ENCODE measurements at places on chromosomes 7 and 10. TPM values are rescaled to one million over a fixed set of nuclear protein-coding genes. Genes with fewer than 3 reads are reported as not detected.

- DNase-seq, result no peak
These were observed 170.8 kb downstream of the PDE1C start for GRCh38 chr7:31899356-31899927.

- no peak for DNase-seq
These were observed 39.5 kb downstream of the TACR2 start for GRCh38 chr10:69377191-69377590.

The STK31 gene
- 0.57 TPM for total RNA-seq

The CALCR gene
- total RNA-seq, result not detected

DNA sequence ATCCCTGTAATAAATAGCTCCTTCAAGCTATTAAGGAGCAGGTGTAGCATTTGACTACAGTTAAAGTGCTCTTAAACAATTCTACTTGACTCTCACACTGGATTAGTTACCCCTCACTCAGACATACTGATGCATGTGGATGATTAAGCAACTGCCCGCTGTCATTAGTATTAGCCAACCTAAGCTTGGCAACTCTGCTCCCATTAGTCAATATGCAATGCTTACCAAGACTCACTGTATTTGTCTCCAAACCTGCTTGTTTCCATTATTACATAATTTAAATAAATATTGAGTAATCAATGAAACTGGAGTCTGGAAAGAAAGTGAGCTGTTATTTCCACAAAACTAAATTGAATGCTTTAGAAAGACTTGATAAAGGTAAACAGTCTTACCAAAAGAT lies 144.0 kb upstream of the ASAH2 start:
- no peak for DNase-seq

- DNase-seq, result no peak
These were observed 83.1 kb upstream of the EGR2 start for GRCh38 chr10:62899311-62899710.

DNA sequence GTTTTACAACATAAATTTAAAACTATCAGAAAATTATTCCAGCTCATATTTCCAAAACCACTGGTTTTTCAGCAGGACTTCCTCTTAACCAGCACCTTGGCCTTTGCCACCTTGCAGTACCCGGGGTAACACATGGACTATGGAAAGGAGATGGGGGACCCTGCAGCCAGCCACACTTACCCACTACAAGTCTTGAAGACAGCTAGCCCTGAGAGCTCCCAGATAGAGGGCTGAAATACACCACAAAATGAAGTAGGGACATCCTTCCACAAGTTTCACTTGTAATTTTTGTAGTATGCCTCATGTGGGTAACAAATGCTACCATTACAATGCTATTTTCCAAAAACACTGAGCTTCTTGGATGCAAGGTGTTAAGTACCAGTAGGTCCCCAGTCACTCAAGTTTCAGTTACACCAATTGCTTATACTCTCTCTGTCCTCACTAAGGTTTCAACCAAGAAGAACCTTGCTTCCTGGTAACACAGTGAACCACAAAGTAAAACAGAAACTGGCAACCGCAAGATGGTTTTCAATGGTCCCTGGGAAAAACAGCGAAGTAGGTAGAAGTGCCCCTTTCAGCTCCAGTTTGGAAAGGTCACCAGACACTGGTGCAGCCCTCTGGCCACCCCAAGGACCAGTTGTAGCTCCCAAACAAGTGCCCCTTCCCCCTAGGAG lies 110.9 kb downstream of the SGMS1 start:
- no peak for DNase-seq

The OPTN gene
- total RNA-seq, result 23.3 TPM

GRCh38 chr10:86827639-86828038 lies 71.2 kb downstream of the BMPR1A start:
- DNase-seq, result no peak

The HOXA10 gene
- total RNA-seq, result not detected

- DNase-seq, result no peak
These were observed 189.2 kb downstream of the FAM107B start for GRCh38 chr10:14585287-14586193.

GRCh38 chr10:10872764-10873163 lies 144.9 kb upstream of the CELF2 start:
- no peak for DNase-seq

- no peak for DNase-seq
These were observed 16.8 kb downstream of the GPAM start for GRCh38 chr10:112166800-112167199.

- no peak for DNase-seq
These were observed 490.7 kb downstream of the RPS24 start for GRCh38 chr10:78524342-78524741.

GRCh38 chr7:158613481-158613880 lies 25.9 kb upstream of the PTPRN2 start:
- no peak for DNase-seq

- no peak for DNase-seq
These were observed 49.9 kb downstream of the ZNF365 start for GRCh38 chr10:62424026-62424425.

DNA sequence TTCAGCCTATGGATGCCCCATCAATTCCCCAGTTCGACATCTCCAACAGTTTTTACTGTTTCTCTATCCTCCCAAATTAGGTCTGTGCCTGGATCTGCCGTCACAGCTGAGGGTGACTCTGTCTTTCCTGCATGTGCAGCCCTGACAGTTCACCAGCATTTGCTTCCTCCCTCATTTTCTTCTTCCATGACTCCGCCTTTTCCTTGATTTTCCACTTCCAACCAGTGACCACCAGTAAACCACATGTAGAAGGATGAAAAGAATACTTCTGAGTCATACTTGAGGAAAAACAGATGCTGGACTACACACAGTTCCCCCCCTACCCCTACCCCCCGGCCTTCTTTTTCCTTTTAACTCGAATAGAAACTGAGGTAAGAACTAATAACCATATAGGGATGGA lies 311.8 kb upstream of the POM121L12 start:
- DNase-seq, result no peak

DNA sequence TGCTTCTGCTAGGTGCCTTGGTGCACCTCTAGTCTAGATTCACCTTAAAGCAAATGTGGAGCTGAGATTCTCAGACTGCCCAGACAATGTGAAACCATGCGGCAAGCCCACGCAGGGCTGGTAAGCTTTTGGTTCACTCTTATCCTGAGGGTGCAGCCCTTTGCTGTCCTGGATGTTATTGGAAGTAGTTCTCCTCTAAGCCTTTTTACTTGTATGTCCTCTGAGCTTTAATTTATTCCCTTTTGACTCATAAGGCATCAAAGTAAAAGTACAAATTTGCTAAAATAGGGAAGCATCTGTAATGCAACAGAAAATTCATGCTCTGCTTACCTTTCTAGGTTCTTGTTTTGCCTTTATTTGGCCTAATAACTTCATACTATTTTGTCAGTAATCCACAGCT lies 186.8 kb downstream of the MACC1 start:
- DNase-seq, result no peak

DNA sequence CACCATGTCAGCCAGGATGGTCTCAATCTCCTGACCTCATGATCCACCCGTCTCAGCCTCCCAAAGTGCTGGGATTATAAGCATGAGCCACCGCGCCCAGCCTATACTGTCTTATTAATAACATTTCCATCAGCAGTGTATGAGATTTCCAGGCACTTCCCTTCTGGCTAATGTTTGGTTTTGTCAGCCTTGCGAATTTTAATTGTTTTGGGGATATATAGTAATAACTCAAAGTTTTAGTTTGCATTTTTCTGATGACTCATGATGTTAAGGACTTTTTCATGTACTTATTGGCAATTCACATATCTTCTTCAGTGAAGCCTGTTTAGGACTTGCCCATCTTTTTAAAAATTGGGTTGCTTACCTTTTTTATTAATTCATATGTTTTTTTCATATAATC lies 76.0 kb downstream of the TMEM270 start:
- no peak for DNase-seq

DNA sequence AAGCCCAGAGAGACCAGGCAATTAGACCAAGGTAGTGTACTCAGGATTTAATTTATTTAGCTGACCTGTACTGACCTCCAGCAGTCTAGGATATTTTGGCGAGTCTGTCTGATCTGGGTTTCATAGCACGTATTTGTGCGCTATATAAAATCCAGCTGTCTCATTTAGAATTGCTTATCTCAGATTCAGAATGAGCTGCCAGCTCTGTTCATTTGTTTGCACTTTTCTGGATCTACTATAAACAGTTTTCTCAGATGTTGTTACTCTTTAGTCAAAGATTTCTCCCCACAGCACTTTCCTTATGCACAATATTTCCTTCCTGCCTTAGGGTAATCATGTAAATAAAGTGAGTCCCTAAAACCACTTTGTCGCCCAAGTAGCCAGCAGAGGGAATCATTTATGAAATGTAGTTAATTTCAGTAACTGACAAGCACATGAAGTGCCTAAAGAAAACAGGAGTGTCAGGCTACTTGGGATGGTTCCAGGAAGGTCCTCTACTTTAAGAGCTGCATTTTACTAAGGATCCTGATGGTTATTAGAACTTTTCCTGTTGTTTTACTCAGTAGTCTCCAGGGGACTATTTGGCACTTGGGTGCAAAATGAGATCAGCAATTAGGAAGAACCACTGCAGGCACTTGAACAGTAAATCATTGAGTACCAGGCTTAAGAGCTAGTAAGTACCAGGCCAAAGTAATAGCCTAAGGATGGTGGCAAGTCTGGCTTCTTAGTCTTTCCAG lies 226.4 kb downstream of the TWIST1 start:
- no peak for DNase-seq

DNA sequence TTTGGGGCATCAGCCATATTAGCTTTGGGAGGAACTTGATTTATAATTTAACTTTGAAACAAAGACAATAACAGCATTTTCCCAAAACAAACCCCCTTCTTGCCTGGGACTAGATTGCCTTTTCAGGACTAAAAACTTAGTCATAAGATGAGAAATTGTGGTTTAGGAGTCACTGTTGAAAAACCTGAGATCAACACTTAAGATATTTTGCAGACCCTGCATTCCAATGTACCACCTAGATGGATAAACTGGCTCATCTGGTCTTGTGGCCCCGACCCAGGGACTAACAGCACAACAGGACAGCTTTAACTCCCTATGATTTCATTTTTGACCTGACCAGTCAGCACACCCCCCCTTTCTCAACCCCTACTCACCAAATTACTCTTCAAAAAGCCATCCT lies 1165.4 kb downstream of the XPNPEP1 start:
- no peak for DNase-seq

- no peak for DNase-seq
These were observed 103.5 kb downstream of the ELAPOR2 start for GRCh38 chr7:86955895-86956503.

The ARMS2 gene
- total RNA-seq, result not detected

- no peak for DNase-seq
These were observed 55.1 kb downstream of the VCL start for GRCh38 chr10:74052994-74053393.

- no peak for DNase-seq
These were observed 5.9 kb downstream of the AKR1B1 start for GRCh38 chr7:134452991-134453473.

The ALOX5 gene
- total RNA-seq, result 10.6 TPM

The RTKN2 gene
- 9.3 TPM for total RNA-seq

The ZNF804B gene
- total RNA-seq, result not detected

The SCART1 gene
- 0.34 TPM for total RNA-seq

DNA sequence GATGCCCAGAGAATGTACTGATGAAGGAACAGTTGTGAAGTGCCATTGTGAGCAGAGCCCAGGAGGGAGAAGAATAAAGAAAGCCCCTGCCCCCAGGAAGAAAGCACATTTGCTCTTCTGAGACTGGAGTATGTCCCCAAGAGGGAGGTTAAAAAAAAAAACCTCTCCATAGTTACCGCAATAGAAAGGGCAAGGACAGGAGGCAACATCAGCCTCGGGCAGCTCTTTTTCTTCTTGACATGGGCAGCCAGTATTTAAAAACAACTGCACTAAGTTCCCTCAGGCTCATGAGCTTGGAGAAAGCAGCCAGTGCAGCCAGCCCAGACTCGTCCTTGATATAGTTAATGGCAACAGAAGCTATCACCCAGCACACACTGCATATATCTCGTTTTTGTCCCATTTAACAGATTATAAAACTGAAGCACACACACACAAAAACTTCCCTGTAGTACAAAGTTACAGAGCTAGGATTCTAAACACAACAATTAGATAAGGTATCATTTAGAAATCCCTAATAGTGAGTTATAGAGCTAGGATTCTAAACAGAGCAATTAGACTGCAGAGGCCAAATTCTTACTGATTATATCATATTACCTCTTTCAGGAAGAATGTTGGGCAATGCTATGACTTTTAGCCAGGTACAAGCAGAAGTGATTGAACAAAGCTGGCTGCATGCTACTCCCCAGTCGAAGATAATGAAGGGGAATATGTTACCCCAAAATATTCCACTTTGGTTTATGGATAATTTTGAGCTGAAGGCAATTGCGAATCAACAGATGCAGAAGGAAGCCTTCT lies 823.5 kb downstream of the GRID1 start:
- DNase-seq, result no peak

The KIAA1217 gene
- total RNA-seq, result 67.6 TPM

- DNase-seq, result no peak
These were observed 98.3 kb downstream of the MKI67 start for GRCh38 chr10:128027822-128028507.

- no peak for DNase-seq
These were observed 254.0 kb downstream of the USP6NL start for GRCh38 chr10:11357439-11357838.

DNA sequence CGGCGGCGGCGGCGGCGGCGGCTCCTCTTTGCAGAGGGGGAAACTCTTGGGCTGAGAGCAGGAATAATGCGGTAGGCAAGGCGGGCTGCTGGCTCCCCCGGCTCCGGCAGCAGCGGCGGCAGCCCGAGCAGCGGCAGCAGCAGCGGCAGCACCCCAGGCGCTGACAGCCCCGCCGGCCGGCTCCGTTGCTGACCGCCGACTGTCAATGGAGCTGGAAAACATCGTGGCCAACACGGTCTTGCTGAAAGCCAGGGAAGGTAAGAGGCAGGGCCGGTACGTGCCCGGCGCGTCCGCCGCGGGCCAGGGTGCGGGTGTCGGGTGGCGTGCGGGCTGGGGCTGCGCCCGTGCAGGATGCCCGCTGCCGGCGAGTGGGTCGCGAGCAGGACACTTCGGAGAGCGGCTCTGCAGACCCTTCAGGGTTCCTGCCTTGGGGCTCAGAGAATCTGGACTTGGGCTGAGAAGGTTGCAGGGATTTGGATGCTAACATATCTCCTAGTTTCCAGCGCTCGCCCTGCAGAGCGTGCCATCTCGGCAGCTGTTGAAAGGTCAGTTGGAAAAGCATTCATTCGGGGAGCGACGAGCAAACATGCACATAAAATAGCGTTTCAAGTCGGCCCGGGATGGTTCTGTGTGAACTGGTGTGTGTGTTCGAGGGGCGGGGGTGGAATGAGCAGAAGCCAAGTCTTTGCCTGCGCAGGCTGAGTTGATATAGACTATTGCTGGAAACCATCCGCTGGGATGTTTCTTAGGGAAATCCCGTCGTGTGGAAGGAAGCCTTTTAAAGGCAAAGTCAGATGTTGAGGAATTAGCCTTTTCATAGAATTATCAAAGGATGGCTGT lies 562 bp downstream of the GRK5 start:
- DNase-seq, result peak; percentile 9

DNA sequence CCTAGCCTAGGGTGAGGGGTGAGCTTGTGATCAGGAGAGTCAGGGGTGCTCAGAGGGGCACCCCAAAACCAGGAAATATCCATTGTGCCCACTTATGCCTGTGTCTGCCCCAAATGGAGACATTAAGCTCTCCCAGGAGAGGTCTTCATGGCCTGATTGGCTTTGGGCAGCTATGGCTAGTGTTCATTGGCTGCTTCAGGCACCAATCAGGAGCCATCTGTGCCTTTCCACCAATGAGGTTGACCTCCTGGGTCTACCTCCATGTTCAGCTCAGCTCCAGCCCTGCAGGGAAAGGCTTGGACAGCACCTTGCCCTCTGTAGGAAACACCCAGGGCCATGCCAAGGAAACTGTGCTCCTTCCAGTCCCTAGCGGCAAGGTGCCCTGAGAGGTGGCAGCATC lies 23.9 kb upstream of the HSPB1 start:
- DNase-seq, result no peak

All from esophagus squamous epithelium (tissue), 5 donors.